ENCODE measurements at places on chromosomes 5 and 9. TPM values are rescaled to one million over a fixed set of nuclear protein-coding genes. Genes with fewer than 3 reads are reported as not detected.

DNA sequence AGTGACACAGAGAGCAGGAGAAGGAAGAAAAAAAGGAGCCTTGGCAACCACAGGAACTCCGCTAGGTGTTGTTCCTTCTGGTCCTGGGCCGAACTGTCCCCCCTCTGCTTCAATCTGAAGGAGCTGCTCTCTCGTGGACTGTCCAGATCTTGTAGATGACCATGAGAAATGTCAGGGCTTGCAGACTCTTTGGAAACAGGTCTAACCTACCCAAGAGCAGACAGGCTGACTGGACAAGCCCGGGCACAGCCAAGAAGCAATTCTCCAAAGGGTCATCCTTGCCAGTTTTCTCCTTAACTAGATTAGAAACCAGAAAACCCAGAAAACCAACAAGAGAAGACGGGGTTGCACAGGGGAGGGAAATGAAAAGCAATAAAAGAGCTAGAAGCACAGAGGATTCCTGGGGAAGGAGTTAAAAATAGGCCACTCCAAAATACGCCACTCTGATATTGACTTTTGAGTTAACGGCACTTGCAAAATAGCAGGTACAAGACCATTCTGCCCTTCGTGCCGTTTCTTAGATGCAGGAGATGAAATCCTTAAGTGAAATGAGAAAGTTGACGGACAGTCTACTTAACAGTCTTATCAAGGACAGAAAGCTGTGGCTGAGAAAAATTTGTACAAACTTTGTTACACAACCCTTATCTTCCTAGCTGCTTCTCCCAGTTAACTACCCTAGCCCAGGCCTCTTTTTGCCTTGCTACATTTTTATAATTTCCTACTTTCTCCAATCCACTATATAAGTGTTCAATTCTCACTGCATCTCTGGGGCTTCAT, 5.8 kb downstream of the GCNT4 start:
- DNase-seq: no peak

The CFAP90 gene
- total RNA-seq: 0.93 TPM

DNA sequence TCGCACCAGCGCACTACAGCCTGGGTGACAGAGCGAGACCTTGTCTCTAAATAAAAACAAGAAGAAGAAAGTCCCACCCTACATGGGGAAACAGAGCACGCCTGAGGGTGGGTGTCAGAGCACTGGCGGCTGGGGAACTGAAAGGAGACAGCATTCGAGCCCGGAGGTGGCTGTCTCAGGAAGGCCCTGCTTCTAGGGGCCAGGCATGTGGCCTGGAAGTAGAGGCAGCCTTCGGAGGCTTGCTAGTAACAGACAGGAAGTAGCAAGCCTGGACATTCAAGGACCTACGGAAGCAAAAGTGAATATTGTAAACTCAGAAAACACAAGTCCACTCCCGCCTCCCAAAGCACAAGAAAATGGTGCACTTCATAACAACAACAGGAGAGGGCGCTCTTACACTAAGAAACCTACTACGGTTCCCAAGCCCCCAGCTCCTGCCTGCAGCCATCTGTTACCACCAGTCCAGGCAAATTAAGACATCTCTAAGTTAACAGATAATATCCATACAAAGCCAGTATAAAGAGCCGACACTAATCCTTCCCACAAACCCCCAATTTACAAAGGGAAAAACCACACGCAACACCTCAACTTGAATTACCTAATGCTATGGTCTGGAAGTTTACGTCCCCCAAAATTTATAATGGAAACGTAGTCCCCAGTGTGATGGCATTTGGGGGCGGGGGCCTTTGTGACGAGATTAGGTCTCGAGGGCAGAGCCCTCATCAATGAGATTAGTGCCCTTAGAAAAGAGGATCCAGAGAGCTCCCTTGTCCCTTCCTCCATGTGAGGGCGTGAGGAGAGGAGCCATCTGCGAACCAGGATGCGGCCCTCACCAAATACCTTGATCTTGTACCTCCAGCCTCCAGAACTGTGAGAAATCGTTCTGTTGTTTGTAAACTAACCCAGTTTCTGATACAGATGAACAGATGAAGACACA, 7.7 kb downstream of the RASGEF1C start:
- DNase-seq: peak; percentile 31

DNA sequence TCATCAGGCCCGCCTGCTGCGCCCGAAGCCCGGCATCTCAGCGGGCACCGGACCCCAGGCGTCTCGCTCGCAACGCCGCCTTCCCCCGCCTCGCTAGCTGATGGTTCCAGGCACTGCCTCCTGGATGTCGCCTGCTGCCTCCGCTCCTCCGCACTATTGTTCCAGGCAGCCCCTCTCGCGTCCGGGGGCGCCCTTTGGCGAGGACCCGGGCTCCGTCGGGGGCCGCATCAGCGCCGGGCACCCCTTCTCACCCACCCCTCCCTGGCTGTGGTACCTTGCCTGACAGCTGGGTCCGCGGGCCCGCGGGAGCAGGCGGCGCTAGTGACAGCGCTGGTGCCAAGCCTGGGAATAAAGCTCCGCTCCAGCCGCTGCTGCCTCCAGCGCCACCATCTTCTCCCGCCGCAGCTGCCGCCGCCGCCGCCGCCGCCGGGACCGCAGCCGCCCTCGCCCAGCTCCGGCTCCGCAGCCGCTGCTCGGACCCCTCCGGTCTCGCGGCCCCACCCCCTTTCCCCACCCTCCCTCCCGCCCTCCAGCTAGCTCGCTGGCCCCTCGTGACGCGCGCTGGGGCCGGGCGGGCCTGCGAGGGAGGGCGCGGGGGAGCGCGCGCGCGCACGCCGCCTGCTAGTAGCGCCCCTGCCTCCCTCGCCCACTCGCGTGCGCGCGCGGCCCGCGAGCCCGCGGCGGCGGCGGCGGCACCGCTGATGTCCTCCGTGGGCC, at the start of gene APBA1:
APBA1 (minus strand) TSS at position 493 of the 717 bp plus-strand sequence.
- DNase-seq: peak; percentile 81

DNA sequence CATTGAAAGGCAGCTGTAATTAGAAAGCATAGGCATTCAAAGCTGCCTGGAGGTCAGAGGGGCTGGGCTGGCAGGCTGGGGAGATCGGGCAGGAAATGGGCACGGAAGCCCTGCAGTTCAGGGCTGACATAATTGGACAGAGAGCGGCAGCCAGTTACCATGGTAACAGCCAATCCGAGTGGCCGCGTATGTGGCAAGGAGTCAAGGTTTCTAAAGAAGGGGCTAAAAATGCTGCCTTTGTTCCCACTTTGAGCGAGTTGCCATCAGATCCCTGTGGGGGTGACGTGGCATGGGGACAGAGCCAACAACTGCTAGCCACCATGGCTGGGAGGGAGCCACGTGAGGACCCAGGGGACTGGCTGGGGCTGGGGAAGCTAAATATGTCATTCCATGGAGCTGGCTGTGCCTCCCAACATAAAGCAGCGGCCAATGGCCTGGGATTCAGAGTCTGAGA, 44.7 kb upstream of the NDFIP1 start:
- no peak for DNase-seq

The STC2 gene
- 4.9 TPM for total RNA-seq

DNA sequence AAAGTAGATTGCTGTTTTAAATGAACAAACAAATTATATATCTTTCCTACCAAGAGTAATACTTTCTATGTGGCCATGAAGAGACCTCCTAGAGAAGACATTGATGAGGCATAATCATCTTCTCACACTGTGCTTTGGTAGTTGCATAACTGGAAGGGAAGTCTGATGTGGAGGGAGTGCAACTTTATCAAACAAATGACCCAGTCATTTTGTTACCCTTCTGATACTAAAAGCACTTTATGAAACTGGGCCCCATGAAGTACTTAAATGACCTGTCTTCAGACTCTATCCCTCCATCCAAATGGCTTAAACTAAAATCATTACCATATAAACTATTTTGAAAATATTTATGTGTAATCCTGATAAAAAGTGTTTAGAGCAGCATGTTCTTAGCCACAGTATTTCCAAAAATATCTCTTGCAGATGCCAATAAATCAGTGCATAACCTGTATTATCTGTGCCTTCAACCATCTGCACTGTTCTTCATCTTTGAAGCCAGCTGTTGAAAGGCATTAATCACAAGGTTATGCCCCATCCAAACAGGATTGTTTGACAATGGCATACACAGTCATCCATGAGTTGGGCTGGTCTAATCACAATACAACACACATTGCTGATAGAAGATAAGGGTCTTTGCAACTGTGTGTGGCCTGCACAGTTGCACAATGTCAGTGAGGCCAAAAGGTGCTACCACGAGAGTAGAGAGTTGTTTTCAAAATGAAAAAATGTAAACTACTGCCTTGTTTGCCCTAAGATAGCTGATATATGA, 31.9 kb upstream of the MIER3 start:
- DNase-seq: no peak

DNA sequence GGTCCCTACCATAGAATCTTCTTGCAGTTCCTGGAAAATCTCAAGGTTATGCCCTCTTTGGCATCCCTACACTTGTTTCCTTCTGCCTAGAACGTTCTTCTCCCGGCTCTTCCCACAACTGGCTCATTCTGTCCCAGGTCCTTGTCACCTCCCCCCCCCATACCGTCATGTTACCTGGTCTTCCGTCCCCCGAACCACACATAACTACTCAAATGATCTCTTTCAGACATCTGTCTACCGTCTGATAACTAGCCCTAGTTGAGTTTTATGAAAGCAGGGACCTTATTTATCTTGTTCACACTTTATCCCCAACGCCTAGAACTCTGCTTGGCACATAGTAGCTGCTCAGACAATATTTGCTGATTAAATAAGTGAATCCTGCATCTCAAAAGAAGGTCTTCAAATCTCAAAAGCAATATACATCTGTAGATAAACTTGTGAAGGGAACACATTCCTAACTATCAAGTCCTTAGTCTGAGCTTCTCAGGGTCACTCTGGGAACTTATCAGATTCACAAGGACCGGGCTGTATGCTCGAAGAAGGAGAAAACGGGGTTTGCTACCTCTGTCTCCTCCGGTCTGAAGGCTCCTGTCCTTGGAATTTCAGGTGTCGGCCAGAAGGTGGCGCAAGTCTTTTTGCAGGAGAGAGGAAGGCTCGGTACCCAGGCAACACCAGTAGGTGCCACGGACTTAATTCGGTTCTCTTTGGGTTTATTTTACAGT, 30.0 kb downstream of the LCP2 start:
- DNase-seq: peak; percentile 80

- DNase-seq: no peak
These were observed 3.2 kb upstream of the IRX2 start for GRCh38 chr5:2754581-2755075.

The BTNL3 gene
- not detected for total RNA-seq

DNA sequence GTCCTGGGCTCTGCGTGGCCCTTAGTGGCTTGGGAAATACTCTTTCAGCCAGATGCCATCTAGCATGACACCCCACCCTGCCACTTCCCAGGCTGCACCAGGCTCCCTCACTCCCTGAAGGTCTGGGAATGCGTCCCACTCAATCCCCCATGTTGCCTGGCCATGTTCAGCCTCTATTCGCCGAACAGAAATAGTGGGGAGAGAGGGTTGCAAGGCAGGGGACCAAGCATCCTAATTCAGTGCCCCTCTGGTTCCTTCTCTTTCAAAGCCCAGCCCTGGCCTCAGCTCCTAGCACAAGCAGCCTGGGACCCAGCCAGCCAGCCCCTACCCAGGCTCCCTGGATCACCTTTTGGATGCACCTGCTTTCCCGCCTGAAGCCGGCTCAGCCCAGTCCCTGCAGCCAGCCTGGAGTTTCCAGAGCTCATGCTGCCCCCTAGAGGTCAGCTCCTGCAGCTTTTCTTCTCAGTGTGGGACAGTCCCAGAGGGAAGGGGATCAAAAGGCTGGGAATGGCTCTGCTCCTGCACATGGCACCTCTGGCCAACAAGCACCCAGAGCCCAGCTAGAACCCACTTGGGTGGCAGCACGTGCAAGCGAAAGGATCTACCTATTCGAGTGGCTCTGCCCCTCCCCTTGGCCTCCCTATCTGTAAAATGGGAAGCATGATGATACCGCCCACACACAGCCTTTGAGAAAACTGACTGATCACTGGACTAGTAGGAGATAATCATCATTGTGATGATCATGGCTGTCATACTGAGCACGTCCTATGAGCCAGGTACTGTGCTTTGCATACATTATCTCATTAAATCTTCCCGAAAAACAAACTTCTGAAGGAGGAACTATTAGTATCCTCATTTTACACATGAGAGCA, 48.7 kb upstream of the C5orf58 start:
- DNase-seq: peak; percentile 76

DNA sequence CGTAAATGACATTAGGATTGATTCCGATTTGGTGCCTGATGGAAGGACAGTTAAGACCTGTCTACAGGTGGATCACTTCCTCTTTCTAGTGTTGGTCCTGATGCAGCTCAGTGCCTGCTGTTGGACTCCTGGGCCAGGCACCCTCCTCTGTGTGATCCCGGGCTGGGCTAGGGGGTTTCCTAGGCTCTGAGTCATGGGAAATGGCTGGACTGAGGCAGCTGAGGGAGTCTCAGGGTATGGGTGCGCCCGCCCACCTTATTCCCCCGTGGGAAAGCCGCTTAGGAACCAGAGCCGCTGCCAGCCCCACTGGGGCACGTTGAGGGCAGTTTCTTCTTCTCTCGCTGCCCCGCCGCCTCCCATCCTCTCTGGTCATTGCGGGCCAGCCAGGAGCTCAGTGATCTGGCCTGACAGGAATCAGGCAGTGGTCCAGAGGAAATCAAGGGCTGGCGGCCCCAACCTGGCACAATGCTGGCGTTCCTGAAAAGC, 12.9 kb downstream of the TCF7 start:
- no peak for DNase-seq

GRCh38 chr9:135592331-135592590, 30.7 kb downstream of the PAEP start:
- DNase-seq: no peak

- no peak for DNase-seq
These were observed 10.2 kb downstream of the CMYA5 start for GRCh38 chr5:79699763-79700400.

The CHSY3 gene
- 5.7 TPM for total RNA-seq

- DNase-seq: no peak
These were observed 624.4 kb upstream of the C9orf72 start for GRCh38 chr9:28197653-28198052.

DNA sequence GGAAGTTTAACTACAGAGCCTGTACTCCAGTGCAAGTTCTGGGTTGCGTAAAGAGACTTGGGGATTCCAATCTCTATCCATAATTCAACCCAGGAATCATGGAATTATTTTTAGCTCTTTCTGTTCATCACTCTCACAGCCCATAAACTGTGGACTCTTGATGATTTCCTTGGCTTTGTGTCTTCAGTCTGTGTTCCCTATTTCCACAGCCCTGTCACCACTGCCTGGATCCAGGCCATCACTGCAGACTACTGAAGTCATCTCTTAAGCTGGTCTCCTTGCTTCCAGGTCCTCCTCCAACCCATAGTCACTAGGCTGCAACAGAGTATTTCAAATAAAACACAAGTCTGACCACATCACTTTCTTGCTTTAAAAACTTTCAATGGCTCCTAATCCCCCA, 211.7 kb downstream of the PLK2 start:
- no peak for DNase-seq

DNA sequence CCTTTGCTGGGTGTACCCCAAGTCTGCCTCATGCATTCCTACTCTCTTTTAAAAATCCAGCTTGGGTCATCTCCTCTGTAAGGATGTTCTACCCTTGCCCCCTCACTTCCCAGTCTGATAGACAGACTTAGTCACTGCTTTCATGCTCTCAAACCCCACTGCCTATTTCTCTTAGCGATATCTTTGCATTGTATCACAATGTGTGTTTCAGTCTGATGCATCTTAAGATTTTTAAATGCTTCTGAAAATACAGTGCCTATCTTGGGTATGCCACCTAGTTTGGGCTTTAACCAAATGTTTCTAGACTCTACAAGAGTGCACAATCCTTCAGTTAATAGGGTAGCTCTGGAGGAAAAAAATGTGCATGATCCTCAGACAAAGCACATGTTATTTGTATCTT, 97.8 kb downstream of the SNX18 start:
- DNase-seq: no peak

The BNC2 gene
- total RNA-seq: 18.1 TPM

The LRRC19 gene
- total RNA-seq: 0.64 TPM

All from upper lobe of right lung (tissue), 1 donor.